ENCODE measurements at places on chromosomes 6 and 20.

DNA sequence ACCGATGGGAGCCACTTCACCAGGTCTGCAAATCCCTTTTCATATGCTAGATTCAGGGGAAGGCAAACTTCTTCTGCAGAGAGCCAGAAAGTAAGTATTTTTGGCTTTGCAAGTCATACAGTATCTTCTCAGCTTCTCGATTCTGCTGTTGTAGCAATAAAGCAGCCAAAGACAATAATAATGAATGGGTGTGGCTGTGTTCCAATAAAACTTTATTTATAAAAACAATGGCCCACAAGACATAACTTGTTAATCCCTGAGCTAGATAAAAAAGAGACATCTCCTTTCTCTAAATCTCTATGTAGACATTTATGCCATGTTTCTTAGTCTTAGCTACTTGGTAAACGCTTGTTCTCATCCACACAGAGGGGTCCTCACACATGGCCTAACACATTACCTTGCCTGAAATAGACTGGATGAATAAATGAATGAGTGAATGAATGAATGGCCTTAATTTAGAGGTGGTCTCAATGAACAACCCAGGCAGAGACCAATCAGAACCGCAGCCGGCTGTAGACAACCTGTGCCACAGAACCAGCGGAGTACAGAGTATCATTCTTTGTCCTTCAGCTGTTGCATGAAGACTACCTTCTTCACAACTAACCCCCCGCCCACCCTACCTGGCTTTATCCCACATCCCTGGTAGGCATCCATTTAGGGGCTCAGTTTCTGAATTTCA lies 13.5 kb upstream of the PREX1 start:
- no peak for DNase-seq

DNA sequence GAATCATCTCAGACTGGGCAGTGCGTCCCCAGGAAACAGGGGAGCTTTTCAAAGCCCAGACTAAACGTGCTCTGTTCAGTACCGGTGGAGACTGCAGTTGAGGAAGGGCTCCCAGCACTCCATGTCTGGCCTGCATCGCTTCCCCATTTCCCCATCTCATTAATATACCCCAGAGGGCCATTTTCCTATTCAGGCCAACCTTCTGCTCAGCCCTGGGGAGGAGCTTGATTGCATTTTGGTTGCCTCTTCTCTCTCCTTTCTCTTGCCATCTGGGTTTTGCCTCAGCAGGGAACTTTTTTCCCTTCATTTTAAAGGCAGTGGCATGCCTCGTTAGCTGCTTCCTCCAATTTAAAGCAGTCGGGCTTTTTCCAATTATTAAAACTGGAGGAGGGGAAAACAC lies 394.3 kb upstream of the SOX4 start:
- no peak for DNase-seq

DNA sequence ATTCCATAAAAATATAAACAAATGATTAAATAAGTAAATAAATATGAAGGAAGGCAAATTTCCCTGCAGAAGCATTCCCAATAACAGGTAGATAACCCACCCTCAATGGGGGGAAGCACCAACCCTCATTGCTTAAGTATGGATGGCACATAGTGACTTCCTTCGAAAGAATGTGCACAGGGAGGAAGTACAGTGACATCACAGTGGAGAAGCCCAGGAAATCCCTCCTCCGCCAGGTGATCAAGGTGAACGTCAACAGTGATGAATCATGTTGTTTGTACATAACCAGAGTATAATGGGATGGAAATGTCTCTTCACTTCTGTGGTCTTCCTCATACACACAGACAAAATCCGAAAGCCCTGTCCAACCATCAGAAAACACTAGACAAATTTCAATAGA lies 267.9 kb downstream of the THBS2 start:
- DNase-seq = no peak

- DNase-seq = no peak
Observed at GRCh38 chr20:43721429-43722152, 5.2 kb downstream of the GTSF1L start.

Measured in AG10803 (cell line).